ENCODE measurements at places on chromosomes 3 and 15. TPM values are rescaled to one million over a fixed set of nuclear protein-coding genes. Genes with fewer than 3 reads are reported as not detected.

VGLL3 gene
- not detected for total RNA-seq

COL6A5 gene
- not detected for total RNA-seq

ZNF80 gene
- total RNA-seq: 1.1 TPM

DNA sequence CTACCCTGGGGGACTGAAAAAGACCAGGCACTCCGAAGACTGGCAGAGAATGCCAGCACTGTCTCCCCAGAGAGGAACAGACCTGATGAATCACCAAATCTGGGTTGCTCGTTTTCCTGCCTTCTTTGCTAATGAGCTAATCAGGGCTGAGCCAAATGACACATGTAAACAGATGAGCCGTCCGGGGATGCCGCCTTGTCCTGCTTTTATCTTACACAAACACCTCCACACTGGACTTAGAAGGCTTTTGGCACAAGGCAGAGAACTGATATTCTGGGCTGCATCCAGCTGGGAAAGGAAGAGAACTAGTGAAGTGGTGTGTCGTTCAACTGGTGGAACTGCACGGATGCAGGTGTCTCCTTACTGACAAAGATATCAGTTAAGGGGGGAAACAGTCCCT, 88.1 kb downstream of the MECOM start:
- DNase-seq: no peak

- DNase-seq: no peak
Observed at GRCh38 chr3:146550743-146551510, 6.5 kb upstream of the PLSCR1 start.

- no peak for DNase-seq
Observed at GRCh38 chr15:51450001-51450400, 108.5 kb downstream of the GLDN start.

- DNase-seq: no peak
Observed at GRCh38 chr3:124149771-124150170, 157.8 kb upstream of the ROPN1 start.

DNA sequence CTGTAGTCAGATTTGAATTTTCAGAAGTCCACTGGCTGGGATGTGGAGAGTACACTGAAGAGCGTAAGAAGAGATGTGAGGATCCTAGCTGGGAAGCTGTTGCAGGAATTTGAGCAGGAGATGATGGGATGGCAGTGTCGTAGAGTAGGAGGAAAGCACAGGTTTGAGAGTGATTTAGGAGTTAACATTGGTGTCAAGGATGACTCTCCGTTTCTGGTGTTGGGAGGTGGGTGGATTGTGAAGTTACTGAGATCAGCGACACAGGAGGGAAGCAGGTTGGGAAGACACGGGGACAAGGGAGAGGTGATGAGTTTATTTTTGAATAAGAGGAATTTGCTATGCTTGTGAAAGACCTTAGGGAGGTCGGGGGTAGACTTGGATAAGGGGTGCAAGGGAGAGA, 434.2 kb upstream of the TPM1 start:
- no peak for DNase-seq

DNA sequence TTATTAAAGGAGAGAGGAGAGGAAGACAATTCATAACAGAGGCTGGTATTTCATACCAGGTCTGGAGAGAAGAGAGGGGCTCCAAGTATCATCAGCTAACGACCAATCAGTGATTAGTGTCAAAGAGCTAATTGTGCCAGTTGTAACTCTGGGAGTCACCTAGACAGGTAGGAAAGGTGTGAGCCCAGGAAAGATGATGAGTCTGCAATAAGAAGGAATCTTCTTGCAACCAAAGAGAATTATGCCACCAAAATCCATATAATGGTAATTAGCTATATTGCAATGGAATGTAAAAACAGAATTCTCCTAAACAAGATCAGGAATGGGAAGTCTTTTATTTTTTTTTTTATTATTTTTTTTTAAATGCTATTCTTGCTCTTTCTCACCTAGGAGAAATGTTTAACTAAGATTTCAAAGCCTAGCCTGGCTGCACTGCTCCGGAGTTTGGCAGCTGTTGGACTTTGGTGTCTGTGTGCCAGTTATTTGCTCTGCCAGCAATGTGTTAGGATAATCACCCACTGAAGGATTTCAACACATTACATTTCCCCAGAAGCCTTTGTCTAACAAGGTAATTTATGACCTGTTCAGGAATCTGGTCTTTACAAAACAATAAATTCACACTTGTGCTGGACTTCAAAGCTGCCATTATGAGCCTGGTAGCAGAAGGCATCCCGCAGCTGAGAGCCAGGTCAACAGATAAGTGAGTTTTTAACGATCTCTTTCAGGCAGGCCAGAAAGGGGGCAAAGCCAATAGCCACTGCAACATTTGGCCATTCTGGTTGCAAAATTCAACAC, 89.4 kb downstream of the FOXB1 start:
- DNase-seq: no peak

GRCh38 chr3:160773722-160774121, 17.7 kb downstream of the PPM1L start:
- DNase-seq: no peak

- DNase-seq: no peak
Observed at GRCh38 chr3:138914870-138915502, 32.0 kb downstream of the FOXL2 start.

- DNase-seq: no peak
Observed at GRCh38 chr3:183123891-183124290, 24.6 kb upstream of the MCCC1 start.

DNA sequence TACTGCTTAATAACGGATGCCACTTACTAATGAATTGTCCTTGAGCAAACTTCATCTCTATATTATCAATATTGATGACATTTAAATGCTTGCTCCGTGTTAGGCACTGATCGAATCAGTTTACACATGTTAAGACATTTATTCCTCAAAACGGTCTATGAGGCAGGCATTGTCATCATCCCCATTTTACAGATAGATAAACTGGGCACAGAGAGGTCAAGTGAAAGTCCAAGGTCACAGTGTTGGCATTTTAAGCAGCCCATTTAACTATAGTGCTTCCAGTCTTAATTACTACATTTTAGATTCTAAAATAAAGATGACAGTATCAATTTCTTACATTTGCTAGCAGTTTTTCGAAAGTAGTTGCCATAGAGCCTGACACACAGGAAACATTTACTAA, 966 bp upstream of the ABI3BP start:
- no peak for DNase-seq

Measured in CD4-positive, alpha-beta memory T cell (primary cell).